GM23248 (cell line): ENCODE measurements at places on chromosomes 4 and X. TPM values are rescaled to one million over a fixed set of nuclear protein-coding genes. Genes with fewer than 3 reads are reported as not detected.

DNA sequence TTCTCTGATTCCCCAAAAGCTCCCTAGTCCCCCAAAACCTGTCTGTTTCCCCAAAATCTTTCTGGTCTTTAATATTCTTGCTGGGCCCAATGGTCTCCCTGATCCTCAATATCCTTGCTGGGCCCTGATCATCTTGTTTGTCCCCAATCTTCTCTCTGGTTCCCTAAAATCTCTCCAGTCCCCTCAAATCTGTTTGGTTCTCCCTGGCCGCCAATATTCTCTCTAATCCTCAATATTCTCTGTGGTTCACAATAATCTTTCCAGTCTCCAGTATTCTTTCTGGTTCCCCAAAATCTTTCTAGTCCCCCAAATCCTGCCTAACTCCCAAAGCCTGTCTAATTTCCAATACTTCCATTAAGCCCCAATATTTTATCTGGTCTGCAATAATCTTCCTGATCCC, 18.5 kb downstream of the P2RY8 start:
- no peak for DNase-seq
- H3K4me1 ChIP-seq: no peaks in the 10 kb centered on the region
- H3K27ac ChIP-seq: no peak overlapping the region
- no peaks in the 10 kb centered on the region for H3K36me3 ChIP-seq

DNA sequence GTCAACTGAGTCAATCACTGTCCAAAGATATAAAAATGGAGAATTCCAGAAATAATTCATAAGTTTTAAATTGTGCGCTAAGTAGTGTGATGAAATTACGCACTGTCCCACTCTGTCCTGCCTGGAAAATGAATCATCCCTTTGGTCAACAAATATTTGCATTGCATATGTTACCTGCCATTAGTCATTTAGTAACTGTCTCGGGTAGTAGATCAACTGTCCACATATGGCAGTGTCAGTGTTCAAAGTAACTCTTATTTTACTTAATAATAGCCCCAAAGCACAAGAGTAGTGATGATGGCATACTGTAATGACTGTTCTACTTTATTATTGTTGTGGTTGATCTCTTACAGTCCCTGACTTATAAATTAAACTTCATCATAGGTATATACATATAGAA, 3.4 kb downstream of the YTHDC1 start:
- peak overlapping the region; percentile 27; the same call in 1 of the 2 replicates for H3K27ac ChIP-seq
- H3K36me3 ChIP-seq: no peaks in the 10 kb centered on the region
- H3K27me3 ChIP-seq: no peaks in the 10 kb centered on the region
- peak overlapping the region; percentile 96 for H3K4me3 ChIP-seq
- peak; percentile 33 for DNase-seq
- H3K4me1 ChIP-seq: peaks cover 43% of the 10 kb centered on the region

SSX4B gene
- not detected in 2 replicates for polyA plus RNA-seq

CYTL1 gene
- 0.84 and 1.1 TPM in 2 replicates for polyA plus RNA-seq

GRCh38 chr4:157128395-157128794, 52.4 kb downstream of the GLRB start:
- no peaks in the 10 kb centered on the region for H3K36me3 ChIP-seq
- no peaks in the 10 kb centered on the region for H3K27me3 ChIP-seq
- no peak overlapping the region for H3K27ac ChIP-seq
- peak; percentile 60 for DNase-seq
- H3K4me1 ChIP-seq: no peaks in the 10 kb centered on the region

DNA sequence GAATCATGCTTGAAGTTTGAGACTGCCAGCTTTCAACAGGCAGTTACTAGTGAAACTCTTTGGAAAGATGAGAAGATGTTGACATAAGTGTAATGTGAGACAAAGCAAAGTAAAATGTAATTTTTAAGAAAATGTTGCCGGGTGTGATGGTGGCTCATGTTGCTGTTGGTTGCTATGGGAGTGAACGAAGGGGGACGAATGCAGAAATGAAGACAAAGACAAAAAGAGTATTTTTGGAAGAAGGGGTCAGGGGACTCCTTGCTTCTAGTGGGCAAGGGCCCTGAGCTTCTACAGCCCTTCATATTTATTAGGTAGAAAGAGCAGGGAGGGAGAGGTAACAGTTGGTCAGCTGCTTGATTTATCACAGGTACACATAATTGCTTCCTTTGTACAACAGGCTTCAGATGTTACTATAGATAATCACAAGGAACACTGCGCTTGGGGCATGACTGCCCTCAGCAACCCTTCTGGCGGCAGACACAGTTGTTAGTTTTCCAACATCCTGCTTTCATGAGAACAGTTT, 11.9 kb upstream of the UGDH start:
- no peaks in the 10 kb centered on the region for H3K36me3 ChIP-seq
- H3K27me3 ChIP-seq: no peaks in the 10 kb centered on the region
- H3K4me3 ChIP-seq: no peak overlapping the region
- H3K27ac ChIP-seq: no peak overlapping the region
- DNase-seq: no peak

DNA sequence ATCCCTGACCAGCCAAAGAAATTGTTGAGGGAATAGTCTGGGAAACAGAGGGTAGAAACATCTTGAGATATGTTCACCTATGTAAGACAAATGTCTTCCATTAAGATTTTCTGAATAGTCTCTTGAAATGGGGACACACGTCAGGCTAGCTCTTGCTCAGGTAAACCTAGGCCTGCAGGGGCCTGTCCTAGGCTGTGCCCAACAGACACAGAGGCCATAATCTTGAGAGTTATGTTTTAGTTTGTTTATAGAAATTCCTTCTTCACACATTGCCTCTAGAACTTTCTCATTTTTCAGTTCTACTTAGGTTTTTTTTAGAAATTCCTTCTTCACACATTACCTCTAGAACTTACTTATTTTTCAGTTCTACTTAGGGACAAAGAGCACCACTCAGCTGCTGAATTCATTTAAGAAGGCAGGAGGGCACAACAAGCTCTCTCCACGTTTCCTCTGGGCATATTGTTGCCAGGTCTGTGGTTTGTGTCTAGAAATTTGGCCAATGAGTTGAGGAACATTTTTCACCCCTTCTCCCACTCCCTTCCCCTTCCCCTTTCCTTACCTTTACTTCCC, 94.9 kb downstream of the ARHGAP24 start:
- H3K36me3 ChIP-seq: no peaks in the 10 kb centered on the region; the same call in 1 of the 2 replicates
- no peak for DNase-seq
- H3K4me1 ChIP-seq: peaks cover 11% of the 10 kb centered on the region
- H3K27me3 ChIP-seq: no peaks in the 10 kb centered on the region
- no peak overlapping the region for H3K4me3 ChIP-seq
- no peak overlapping the region for H3K27ac ChIP-seq

DNA sequence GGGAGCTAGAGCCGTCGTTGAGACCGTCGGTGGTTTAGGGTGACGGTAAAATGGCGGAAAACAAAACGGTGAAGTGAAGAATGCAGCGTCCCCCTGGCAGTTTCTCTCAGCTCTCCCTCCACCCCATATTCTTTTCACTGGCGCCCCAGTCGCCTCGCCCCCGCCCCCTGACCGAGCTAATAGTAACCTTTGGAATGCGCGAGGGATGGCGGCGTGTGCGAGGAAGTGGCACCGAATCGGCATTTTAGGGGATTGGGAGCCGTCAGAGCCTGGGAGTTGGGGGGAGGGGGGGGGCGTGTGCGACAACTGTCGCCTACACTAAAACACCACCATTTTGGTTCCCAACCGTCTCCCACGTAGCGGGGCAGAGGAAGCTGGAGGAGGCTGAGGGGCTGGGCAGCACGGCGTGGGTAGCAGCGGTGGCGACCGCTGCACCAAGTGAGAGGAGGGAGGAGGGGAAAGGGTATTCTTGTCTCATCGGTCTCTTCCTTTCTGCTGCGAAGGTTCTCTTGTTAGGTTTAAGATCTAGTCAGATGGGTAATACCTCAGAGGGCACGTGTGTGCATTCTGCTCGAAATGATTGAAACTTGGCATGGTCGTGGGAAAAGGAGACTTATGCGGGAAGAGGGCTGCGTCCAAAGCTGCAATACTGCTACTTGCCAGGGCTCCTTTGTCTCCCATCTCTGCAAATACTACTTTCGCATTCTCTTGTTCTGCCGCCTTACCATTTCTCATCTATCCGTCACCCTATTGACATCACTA, 840 bp downstream of the ZNF711 start:
- peak overlapping the region; percentile 67 for H3K4me3 ChIP-seq
- H3K27me3 ChIP-seq: no peaks in the 10 kb centered on the region
- H3K27ac ChIP-seq: no peak overlapping the region
- H3K4me1 ChIP-seq: no peaks in the 10 kb centered on the region
- no peaks in the 10 kb centered on the region for H3K36me3 ChIP-seq
- DNase-seq: peak; percentile 13

- peak; percentile 63 for DNase-seq
- peak overlapping the region; percentile 82 for H3K27ac ChIP-seq
- H3K4me3 ChIP-seq: peak overlapping the region; percentile 58
- no peaks in the 10 kb centered on the region for H3K36me3 ChIP-seq
- no peaks in the 10 kb centered on the region for H3K27me3 ChIP-seq
These were observed 147.6 kb downstream of the PPP3CA start for GRCh38 chr4:101199507-101200285.

- H3K27ac ChIP-seq: no peak overlapping the region
- peaks cover 7% of the 10 kb centered on the region; the same call in 1 of the 2 replicates for H3K4me1 ChIP-seq
- H3K27me3 ChIP-seq: no peaks in the 10 kb centered on the region
- H3K4me3 ChIP-seq: no peak overlapping the region
These were observed 34.9 kb downstream of the STX18 start for GRCh38 chr4:4506961-4507360.

DLG3 gene
- 1.2 and 1.7 TPM in 2 replicates for polyA plus RNA-seq

ZNF275 gene
- 6.3 and 6.5 TPM in 2 replicates for polyA plus RNA-seq

DSPP gene
- not detected in 2 replicates for polyA plus RNA-seq

GRCh38 chr4:138959097-138959815, 56.3 kb upstream of the NOCT start:
- no peak overlapping the region for H3K4me3 ChIP-seq
- no peak overlapping the region for H3K27ac ChIP-seq
- H3K4me1 ChIP-seq: peaks cover 15% of the 10 kb centered on the region
- no peaks in the 10 kb centered on the region for H3K36me3 ChIP-seq

GRCh38 chrX:67585401-67585800, 41.6 kb downstream of the AR start:
- no peak overlapping the region for H3K4me3 ChIP-seq
- H3K27ac ChIP-seq: no peak overlapping the region
- DNase-seq: peak; percentile 34
- no peaks in the 10 kb centered on the region for H3K27me3 ChIP-seq

TMLHE gene
- 10.3 and 11.5 TPM in 2 replicates for polyA plus RNA-seq

POLN gene
- 0.91 and 1.6 TPM in 2 replicates for polyA plus RNA-seq

DNA sequence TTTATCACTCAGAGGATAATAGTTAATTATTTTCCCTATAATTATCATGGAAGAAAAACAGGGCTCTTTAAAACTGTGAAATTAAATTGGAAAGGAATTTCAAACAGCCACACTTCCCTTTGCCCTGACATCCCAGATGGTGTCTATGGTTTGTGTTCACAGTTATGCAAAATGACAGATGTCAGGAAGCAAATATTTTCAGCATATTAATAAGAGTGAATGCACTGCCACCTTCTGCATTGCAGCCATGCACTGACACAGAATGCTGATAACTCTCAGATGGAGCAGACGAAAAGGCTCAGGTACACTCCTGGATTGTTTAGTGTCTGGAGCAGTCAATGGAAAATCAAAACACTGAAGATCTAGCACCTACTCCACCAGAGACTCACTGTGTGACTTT, 57.6 kb downstream of the RWDD4 start:
- H3K27me3 ChIP-seq: no peaks in the 10 kb centered on the region
- no peak for DNase-seq
- no peak overlapping the region for H3K4me3 ChIP-seq
- no peak overlapping the region for H3K27ac ChIP-seq
- H3K4me1 ChIP-seq: no peaks in the 10 kb centered on the region
- H3K36me3 ChIP-seq: no peaks in the 10 kb centered on the region

GRCh38 chrX:84340968-84341367, 153.0 kb upstream of the RPS6KA6 start:
- peak; percentile 66 for DNase-seq
- no peak overlapping the region for H3K4me3 ChIP-seq
- H3K36me3 ChIP-seq: no peaks in the 10 kb centered on the region
- H3K4me1 ChIP-seq: peaks cover 17% of the 10 kb centered on the region
- H3K27ac ChIP-seq: 0 out of 2 replicates have a peak overlapping the region, but pooled peaks have one; percentile 8

GRCh38 chr4:40003986-40004385, 26.3 kb upstream of the PDS5A start:
- H3K27ac ChIP-seq: no peak overlapping the region
- DNase-seq: peak; percentile 77
- H3K4me1 ChIP-seq: peaks cover 9% of the 10 kb centered on the region; the same call in 1 of the 2 replicates
- no peaks in the 10 kb centered on the region for H3K36me3 ChIP-seq

PGAM4 gene
- not detected in 2 replicates for polyA plus RNA-seq

- H3K36me3 ChIP-seq: no peaks in the 10 kb centered on the region
- no peak overlapping the region for H3K4me3 ChIP-seq
- H3K4me1 ChIP-seq: no peaks in the 10 kb centered on the region
These were observed 142.8 kb downstream of the ENPP6 start for GRCh38 chr4:184074677-184075388.

DNA sequence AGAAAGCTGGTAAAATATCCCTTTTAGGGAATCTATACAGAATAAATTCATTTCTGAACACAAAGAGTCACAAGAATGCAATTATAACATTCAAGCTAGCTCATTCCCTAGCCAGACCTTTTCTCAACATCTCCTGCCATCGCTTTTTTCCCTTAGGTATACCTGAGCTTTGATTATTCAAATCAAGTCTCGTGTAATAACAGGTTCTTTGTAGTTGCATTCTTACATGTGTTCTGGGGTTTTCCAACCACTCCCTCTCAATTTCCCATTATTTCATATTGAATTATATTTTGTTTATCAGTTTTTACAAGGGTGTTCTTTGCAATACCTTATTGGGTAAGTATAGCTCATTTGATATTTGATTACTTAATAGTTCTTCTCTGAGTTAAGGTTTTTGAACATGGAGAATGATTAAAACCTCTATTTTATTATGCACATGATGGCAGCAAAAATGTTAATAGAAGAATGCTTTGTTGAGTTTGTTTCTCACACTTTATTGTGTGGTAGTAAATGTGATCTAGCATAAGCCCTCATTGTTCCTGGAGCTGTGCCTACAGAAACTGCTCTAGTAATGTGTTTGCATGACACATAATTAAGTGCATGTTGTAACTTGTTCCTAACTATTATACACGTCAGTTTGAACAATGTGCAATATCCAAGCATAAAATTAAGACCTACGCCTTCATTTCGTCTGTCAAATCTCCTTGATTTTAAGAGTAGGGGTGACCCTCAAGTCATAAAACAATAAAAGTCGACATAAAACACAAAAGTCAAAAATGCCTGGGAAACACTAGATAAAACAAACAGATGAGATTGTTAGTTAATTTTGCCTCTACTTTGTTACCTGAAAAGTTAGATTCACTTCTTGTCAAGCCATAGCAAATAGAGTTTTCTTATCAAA, 124.0 kb upstream of the POF1B start:
- H3K27ac ChIP-seq: no peak overlapping the region
- H3K4me1 ChIP-seq: no peaks in the 10 kb centered on the region
- H3K27me3 ChIP-seq: no peaks in the 10 kb centered on the region
- H3K36me3 ChIP-seq: no peaks in the 10 kb centered on the region

GNRHR gene
- 0.08 TPM in 1 of 2 replicates, not detected in the other for polyA plus RNA-seq

- no peak for DNase-seq
- H3K4me3 ChIP-seq: no peak overlapping the region
- no peaks in the 10 kb centered on the region for H3K36me3 ChIP-seq
- H3K27ac ChIP-seq: no peak overlapping the region
- peaks cover 5% of the 10 kb centered on the region; the same call in 1 of the 2 replicates for H3K4me1 ChIP-seq
These were observed 7.4 kb upstream of the WDFY3 start for GRCh38 chr4:84973856-84974255.

GRCh38 chr4:10030972-10031667, 9.8 kb upstream of the SLC2A9 start:
- no peaks in the 10 kb centered on the region for H3K36me3 ChIP-seq
- no peak overlapping the region for H3K27ac ChIP-seq
- no peak overlapping the region for H3K4me3 ChIP-seq
- H3K27me3 ChIP-seq: no peaks in the 10 kb centered on the region
- H3K4me1 ChIP-seq: peaks cover 26% of the 10 kb centered on the region

- H3K4me3 ChIP-seq: no peak overlapping the region
- no peak for DNase-seq
- no peaks in the 10 kb centered on the region for H3K4me1 ChIP-seq
- no peaks in the 10 kb centered on the region for H3K27me3 ChIP-seq
- H3K36me3 ChIP-seq: no peaks in the 10 kb centered on the region
- H3K27ac ChIP-seq: no peak overlapping the region
These were observed 223.7 kb downstream of the FGF13 start for GRCh38 chrX:138487866-138488265.

GPRASP3 gene
- polyA plus RNA-seq: 2.6 and 2.7 TPM in 2 replicates
